Activated CD4-positive, alpha-beta memory T cell treated with anti-CD3 and anti-CD28 coated beads, Interleukin-2, amount 10 ng/mL, durations not matched to agents 7 days and 5 days (primary cell): ENCODE measurements at places on chromosomes 3 and 15. TPM values are rescaled to one million over a fixed set of nuclear protein-coding genes. Genes with fewer than 3 reads are reported as not detected.

Gene TMC3
- total RNA-seq: not detected

Gene IL5RA
- not detected for total RNA-seq

Gene ANKUB1
- not detected for total RNA-seq

Gene DAZL
- total RNA-seq: not detected

Gene RTP4
- 23.2 TPM for total RNA-seq

GRCh38 chr3:42366550-42366949, 43.9 kb downstream of the LYZL4 start:
- DNase-seq: no peak

- DNase-seq: no peak
Measured at GRCh38 chr3:175479800-175480199, 620.7 kb downstream of the NAALADL2 start.

DNA sequence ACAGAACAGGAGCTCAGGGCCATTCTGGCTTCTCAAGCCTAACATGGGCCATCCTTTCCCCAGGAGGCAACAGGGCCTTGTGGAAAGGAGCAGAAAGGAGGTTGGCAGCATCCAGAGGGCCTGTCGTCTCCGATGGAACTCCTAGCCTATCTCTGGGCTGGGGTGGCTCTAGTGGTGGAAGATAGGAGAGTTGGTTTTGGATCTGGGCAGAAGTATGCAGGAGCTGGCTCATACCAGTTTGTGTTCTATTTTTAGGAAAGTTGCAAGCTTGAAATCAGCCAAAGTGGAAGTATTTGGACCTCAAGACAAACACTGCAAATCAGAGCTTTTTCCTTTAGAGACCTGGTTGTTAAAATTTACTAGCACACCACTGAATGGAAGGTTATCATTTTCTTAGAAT, 35.4 kb upstream of the XCR1 start:
- DNase-seq: no peak
